Naive thymus-derived CD8-positive, alpha-beta T cell (primary cell): ENCODE measurements at places on chromosomes 5 and 9. TPM values are rescaled to one million over a fixed set of nuclear protein-coding genes. Genes with fewer than 3 reads are reported as not detected.

Gene BDP1
- polyA plus RNA-seq, result 13.5 TPM

Gene INSL6
- polyA plus RNA-seq, result not detected

Gene GPRIN1
- polyA plus RNA-seq, result 0.06 TPM

Gene CHSY3
- polyA plus RNA-seq, result not detected

GRCh38 chr5:119016125-119016774 lies 27.9 kb upstream of the DTWD2 start:
- no peak for DNase-seq
- H3K27me3 ChIP-seq, result no peaks in the 10 kb centered on the region
- H3K4me1 ChIP-seq, result no peaks in the 10 kb centered on the region
- H3K36me3 ChIP-seq, result no peaks in the 10 kb centered on the region

DNA sequence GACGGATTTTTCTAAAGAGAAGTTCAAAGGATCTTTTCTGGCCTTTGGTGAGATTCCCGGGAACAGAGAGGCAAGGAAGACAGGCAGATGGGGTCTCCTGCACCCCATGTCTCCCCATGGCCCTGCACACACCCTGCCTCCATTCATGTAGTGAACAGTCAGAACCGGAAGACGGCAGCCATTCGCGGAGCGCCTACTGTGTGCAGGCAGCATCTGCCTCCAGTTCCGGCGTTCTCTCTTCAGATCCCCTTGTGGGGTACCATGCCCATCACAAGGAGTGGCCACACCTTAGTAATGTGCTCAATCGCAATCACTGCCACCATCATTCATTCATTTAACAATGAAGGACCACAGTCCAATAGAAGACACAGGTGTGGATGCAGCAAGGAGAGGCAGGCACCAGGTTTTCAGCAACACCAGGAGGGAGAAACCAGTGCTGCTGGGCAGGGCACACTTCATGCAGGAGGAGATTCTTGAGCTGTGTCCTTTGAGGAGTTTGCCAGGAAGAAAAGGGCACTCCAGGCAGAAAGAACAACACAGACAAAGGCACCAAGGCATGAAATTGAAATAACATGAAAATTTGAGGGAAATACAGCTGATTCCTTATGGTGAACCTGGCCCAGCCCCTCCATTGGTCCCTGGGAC lies 171.5 kb upstream of the PHYKPL start:
- peaks cover 11% of the 10 kb centered on the region for H3K27me3 ChIP-seq
- H3K36me3 ChIP-seq, result peaks cover 24% of the 10 kb centered on the region
- DNase-seq, result no peak
- no peak overlapping the region for H3K27ac ChIP-seq
- no peaks in the 10 kb centered on the region for H3K4me1 ChIP-seq

DNA sequence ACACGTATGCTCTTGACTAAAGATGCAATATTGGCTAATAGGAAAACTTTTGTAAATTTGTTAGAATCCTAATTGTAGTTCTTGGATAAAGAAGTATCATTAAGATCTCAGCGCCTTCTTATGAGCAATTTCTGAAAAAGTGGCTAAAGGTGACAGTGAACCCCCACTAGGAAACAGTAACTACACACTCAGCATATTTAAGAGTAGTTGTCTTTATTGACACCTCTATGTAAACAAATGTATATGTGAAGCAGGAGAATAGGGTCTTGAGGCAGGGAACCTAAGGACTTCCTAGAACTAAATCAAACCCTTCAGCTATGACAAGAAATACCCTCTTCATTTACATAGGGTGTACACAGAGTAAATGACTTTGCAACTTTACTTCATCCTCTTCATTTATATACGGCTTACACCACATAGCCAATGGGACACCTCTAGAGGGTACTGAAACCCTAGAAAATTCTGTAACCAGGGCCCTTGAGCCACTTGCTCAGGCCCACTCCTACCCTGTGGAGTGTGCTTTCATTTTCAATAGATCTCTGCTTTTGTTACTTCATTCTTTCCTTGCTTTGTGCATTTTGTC lies 2.8 kb downstream of the NIPSNAP3A start:
- H3K27ac ChIP-seq, result no peak overlapping the region
- peaks cover 24% of the 10 kb centered on the region for H3K4me1 ChIP-seq
- no peaks in the 10 kb centered on the region for H3K27me3 ChIP-seq

- peaks cover 74% of the 10 kb centered on the region for H3K4me1 ChIP-seq
- DNase-seq, result no peak
- no peak overlapping the region for H3K4me3 ChIP-seq
- no peaks in the 10 kb centered on the region for H3K36me3 ChIP-seq
Measured at GRCh38 chr5:53575831-53576230, 15.4 kb downstream of the NDUFS4 start.

DNA sequence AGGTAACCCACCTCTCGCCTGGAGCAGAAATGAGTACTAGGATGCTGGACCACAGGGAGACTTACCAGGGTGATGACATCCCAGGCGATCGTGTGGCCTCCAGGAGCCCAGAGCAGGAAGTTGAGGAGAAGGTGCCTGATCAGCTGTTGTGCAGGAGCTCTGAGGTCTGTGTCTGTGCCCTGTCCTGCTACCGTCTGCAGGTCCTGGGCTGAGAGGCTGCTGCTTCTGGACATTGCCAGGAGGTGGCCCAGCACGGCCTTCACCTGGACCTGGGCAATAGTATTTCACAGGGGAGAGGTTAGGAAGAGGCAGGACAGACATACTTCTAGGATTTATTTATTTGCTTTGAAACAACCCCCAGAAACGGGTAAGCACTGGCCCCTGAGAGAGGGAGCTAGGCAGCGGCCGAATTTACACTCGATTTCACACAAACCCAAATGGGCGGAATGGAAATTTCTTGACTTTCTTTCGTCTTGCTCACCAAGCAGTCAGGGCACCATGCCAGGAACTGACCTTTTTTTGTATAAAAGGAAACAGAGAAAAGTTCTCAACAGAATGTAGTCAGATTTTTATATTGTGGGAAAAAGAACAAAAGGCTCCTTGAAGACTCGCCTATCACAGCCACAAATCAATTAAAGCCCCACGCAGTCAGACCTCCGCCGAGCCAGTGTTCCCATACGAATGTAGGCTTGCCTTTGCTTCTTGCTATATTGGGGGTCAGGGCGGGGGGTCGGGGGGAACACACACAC lies 210.3 kb downstream of the FANCC start:
- H3K4me1 ChIP-seq, result no peaks in the 10 kb centered on the region
- H3K27me3 ChIP-seq, result no peaks in the 10 kb centered on the region
- H3K36me3 ChIP-seq, result peaks cover 4% of the 10 kb centered on the region
- DNase-seq, result no peak
- peak overlapping the region; percentile 59 for H3K27ac ChIP-seq

- peaks cover 14% of the 10 kb centered on the region for H3K4me1 ChIP-seq
- no peak for DNase-seq
- no peak overlapping the region for H3K4me3 ChIP-seq
Measured at GRCh38 chr5:148805326-148806290, 20.8 kb upstream of the ADRB2 start.

GRCh38 chr5:86974955-86975354 lies 292.7 kb upstream of the RASA1 start:
- H3K36me3 ChIP-seq, result no peaks in the 10 kb centered on the region
- H3K27me3 ChIP-seq, result peaks cover 6% of the 10 kb centered on the region
- peaks cover 2% of the 10 kb centered on the region for H3K4me1 ChIP-seq
- DNase-seq, result no peak
- H3K4me3 ChIP-seq, result no peak overlapping the region
- no peak overlapping the region for H3K27ac ChIP-seq

DNA sequence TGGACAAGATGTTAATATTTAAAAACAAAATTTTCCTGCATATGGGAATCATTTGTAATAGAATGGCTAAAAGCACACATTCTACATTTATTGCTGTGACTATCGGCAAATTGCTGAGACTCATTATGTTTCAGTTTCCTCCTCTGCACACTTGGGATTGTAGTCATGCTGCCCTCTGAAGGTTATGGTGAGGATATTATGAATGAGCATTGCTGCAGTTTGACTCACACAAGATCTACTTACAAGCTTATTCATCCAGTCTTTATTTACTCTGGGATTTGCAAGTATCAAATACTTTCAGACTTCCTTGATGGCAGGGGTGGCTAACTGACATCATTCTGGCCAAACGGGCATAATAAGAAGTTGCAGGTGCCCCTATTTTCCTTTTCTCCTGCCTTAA lies 9.5 kb upstream of the NFIL3 start:
- no peak for DNase-seq
- no peak overlapping the region for H3K27ac ChIP-seq
- no peaks in the 10 kb centered on the region for H3K4me1 ChIP-seq
- no peak overlapping the region for H3K4me3 ChIP-seq

- no peak for DNase-seq
- H3K4me3 ChIP-seq, result no peak overlapping the region
- no peak overlapping the region for H3K27ac ChIP-seq
- no peaks in the 10 kb centered on the region for H3K27me3 ChIP-seq
- peaks cover 14% of the 10 kb centered on the region for H3K4me1 ChIP-seq
- H3K36me3 ChIP-seq, result peaks cover 43% of the 10 kb centered on the region
Measured at GRCh38 chr9:126363250-126363649, 36.6 kb downstream of the MVB12B start.

DNA sequence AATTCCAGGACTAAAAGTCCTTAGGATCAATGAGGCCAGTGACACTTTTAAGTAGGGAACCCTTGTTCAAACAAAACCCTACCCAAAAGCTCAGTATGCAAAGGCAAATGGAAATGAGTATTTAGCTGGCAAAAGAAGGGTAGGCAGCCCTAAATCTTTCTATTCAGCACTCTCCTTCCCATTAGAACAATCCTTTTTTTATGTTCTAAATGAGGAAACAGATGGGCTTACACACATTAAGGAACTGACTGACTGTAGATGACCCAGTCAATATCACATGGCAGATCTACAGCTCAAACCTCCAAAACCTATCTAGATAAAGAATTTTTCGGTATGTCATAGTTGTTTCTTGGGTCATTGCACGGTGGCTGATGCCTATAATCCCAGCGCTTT lies 7.2 kb downstream of the CSNK1A1 start:
- peaks cover 19% of the 10 kb centered on the region for H3K4me1 ChIP-seq
- no peaks in the 10 kb centered on the region for H3K27me3 ChIP-seq
- peaks cover under 1% of the 10 kb centered on the region for H3K36me3 ChIP-seq
- DNase-seq, result no peak
- no peak overlapping the region for H3K4me3 ChIP-seq
- no peak overlapping the region for H3K27ac ChIP-seq

DNA sequence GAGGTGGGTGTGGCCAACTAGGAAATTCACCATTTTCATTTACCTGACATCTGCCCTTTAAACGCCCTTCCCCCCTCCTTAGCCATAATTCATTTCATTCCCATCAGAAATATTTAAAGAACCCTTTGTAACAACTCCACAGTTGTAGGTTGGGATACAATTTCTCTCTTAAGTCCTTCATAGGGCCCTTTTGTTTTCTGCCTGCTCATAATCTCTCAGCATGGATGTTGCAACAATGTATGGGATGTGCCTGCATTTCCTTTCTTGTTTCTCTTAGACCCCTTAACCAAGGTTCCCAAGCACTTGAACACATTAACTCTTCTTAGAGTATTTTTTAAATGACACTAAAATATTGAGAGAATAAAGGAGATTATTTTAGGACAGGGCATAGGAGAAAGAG lies 51.7 kb upstream of the MYO10 start:
- no peaks in the 10 kb centered on the region for H3K36me3 ChIP-seq
- no peak overlapping the region for H3K4me3 ChIP-seq
- DNase-seq, result no peak
- peaks cover 2% of the 10 kb centered on the region for H3K4me1 ChIP-seq
- no peak overlapping the region for H3K27ac ChIP-seq
- H3K27me3 ChIP-seq, result peaks cover 2% of the 10 kb centered on the region

DNA sequence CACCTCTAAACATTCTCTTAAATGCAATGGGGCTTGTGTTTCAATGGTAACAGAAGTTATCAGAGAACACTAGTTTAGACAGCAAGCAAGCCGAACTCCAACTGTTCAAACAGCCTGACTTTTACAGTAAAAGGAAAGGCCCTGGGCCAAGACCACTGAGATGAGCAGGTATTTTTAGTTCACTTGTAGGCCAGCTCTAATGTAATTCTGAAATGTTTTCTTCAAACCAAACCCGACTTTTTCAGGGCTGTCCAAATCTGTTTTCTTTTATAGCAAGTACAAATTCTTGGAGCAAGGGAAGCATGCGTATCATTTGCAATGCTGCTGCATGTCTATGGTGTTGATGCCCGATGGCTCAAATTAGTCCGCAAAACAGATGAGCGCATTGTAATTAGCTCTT lies 192.9 kb downstream of the SLF1 start:
- H3K4me1 ChIP-seq, result no peaks in the 10 kb centered on the region
- H3K4me3 ChIP-seq, result no peak overlapping the region
- H3K27ac ChIP-seq, result no peak overlapping the region

DNA sequence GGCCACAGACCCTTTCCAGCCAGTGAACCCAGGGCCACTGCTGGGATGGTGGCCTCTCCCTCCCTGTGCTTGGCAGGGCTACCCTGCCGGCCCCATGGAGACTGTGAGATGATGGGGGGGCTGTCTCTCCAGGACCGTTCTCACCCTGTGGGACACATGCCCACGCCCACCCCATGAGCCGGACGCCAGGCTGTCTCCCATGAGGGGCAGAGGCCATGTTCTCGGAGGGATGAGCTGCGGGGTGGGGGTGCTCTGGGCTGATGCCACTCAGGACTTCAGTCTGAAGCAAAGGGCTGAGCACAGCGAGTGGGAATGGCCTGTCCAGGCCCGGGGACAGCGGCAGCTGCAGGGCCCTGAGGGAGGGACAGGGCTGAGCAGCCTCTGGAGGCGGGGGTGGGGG lies 88.9 kb downstream of the KCNT1 start:
- H3K27ac ChIP-seq, result no peak overlapping the region
- H3K4me1 ChIP-seq, result no peaks in the 10 kb centered on the region
- no peaks in the 10 kb centered on the region for H3K27me3 ChIP-seq

DNA sequence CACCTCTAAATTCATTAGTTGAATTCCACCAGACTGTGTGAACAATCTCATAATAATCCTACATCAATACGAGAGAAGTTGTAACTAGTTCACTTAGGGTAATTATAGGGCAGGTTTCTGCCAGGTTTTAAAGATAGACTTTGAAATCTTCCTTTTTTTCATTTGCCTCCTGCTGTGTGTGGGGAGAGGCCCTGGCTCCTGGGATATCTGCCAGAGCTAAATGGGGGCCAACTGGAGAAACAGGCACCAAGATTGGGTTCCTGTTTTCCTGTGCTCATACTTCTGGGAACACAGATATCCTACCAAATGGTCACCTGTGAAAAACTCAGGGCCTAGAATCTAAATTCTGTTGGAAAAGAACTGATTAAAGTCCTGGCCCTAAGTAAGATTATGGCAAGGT lies 42.3 kb downstream of the SH3RF2 start:
- no peak for DNase-seq
- no peak overlapping the region for H3K27ac ChIP-seq
- H3K4me3 ChIP-seq, result no peak overlapping the region
- no peaks in the 10 kb centered on the region for H3K36me3 ChIP-seq
- H3K27me3 ChIP-seq, result peaks cover 5% of the 10 kb centered on the region

DNA sequence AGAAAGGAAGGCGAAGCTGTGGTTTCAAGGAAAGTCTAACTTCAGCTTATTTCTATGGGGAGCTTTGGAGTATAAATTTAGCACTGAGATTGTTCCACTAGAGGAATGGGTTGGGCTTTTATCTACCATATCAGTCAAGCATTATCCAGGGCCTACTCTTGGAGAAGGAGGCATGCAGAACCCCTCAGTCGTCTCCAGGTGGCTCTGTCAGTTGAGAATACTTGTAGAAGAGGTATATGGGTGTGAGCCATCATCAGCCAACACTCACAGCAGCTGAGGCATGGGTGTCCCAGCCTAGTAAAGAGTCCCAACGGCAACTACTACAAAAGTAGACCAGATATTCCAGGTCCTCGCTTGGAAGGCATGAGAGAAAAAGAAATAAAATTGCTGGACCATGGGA lies 548.5 kb upstream of the GRAMD2B start:
- no peaks in the 10 kb centered on the region for H3K4me1 ChIP-seq
- DNase-seq, result no peak
- H3K4me3 ChIP-seq, result no peak overlapping the region
- no peak overlapping the region for H3K27ac ChIP-seq
